T-helper 2 cell (primary cell): ENCODE measurements at places on chromosomes 13 and 19.

DNA sequence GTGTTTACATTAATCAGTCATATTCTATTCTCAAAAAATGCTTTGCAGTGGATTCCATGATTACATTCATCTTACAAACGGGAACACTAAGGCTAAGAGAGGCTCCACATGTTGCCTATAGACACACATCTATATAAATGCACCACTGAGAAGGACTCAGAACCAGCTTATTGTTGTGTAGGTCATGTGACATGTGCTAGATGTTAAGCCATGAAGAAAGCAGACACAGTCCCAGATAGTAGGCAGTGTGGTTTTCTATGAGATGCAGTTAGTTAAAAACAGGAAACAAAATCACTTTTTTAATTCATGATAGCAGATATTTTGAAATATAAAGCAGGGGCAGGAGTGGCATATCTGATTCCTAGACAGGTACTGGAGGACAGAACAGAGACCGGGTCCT is 10.7 kb downstream of the SIGLEC6 start:
- no peak for DNase-seq

DNA sequence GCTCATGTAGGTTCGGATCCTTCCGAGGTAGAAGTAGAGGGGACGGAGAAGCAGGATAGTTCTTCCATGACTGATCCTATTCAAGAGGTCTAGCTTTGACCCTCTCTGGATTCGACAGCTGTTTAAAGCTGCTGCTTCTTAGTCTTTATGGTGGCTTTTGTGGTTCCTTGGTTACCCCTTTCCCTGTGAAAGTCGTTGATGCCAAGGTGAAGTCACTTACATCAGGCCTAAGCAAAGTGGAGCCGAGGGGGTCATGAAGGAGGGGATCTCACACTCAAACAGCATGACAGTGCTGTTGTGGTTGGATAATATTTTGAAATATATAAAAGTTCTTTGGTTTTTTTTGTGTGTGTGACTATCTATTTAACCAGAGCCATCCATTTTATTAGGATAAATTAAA is 8.1 kb downstream of the CCDC70 start:
- no peak for DNase-seq

GRCh38 chr19:58520257-58520599 is 618 bp upstream of the ZBTB45 start:
- DNase-seq: no peak

GRCh38 chr13:84126671-84127171 is 244.4 kb upstream of the SLITRK1 start:
- DNase-seq: no peak

GRCh38 chr19:32711747-32712146 is 7.8 kb upstream of the TDRD12 start:
- no peak for DNase-seq

DNA sequence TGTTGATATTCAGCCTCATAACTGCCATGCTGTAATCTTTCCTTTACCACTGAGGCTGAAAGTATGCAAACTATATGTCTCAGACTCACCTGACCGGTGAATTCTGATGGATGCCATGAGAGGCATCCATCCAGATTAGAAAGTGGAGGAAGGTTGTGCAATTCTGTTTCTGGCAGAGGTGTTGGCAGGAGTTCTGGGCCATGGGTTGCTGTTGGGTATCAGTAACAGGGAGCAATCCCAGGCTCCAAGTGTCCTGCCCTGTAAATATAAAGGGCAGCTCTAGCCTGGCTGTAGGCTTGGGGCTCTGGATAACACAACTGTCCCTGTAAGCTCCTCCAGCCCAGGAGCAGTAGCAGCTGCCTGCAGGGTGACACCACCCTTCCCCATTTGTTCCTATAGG is 77.4 kb upstream of the ABCC4 start:
- no peak for DNase-seq

- DNase-seq: no peak
These were observed 1031.0 kb upstream of the PCDH9 start for GRCh38 chr13:68261105-68261504.

DNA sequence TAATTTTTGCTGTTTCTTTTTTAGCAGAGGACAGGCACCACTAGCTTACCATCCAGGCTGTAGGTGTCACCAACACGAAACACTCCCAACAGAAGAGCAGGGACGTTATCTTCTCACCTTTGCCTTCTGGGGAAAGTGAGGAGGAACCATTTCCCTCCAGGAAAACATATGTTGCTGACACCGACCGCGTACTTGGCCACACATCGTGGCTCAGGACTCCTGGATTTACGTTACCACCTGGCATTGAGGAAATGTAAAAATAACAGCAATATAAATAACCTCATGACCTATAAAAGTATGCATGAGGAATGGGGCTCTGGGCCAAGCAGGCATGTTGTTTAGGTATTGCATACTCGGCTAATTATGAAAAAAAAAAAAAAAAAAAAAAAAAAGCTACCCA is 525.1 kb downstream of the MYO16 start:
- no peak for DNase-seq

DNA sequence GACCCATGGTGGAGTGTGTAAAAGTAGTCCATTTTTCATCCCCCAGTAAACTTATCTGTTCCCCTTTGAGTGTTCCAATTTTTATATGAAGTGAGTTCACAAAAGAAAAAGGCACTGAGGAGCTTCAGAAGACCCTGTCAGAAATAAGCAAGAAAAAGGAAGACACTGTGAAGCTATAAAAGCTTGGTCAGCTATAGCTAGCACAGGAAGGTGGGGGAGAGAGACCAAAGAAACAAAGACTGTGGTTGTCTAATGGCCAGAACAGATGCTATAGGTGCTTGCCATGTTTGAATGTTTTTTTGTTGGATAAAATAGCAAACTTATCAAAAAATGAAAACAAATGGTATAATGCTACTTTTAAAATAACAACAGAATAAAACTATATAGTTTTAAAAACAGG is 46.5 kb downstream of the RCBTB2 start:
- DNase-seq: peak; percentile 38

- DNase-seq: no peak
These were observed 375.3 kb downstream of the GPC5 start for GRCh38 chr13:91773591-91774227.

- no peak for DNase-seq
These were observed 7.4 kb downstream of the ATP12A start for GRCh38 chr13:24687611-24688010.

DNA sequence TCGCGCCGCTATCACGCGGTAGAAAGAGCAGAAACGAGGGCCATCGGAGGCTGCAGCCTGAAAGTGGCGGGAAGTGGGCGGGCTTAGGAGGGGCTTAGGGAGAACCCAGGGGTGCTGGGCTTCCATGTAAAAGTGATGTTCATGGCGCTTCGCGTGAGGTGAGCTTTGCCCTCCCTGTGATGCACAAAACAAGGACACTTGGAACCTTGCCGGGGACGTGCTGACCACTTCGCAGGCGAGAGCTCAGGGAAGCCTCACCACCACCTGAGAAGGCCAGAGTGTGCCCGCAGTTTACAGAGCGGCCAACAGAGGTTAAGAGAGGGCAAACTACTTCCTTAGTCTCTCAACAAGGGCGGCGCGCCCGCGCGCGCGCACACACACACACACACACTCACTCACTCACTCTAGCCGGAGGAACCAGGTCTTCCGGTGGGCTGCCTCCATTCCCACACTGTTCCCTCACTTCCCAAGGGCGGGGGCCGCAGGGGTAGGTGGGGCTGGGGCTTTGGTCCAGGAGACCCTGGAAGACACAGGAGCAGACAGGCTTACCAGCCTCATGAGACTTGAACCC is 651 bp downstream of the GAPDHS start:
- DNase-seq: peak; percentile 15

DNA sequence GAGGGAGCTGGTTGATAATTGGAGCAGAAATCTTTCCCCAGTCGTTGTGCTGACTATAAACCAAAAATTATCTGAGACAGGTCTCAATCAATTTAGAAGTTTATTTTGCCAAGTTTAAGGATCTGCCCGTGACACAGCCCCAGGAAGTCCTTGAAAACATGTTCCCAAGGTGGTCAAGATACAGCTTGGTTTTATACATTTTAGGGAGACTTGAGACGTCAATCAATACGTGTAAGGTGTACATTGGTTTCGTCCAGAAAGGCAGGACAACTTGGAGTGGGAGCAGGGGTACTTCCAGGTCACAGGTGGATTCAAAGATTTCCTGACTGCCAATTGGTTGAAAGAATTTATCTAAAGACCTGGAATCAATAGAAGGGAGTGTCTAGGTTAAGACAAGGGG is 17.6 kb downstream of the CFAP97D2 start:
- no peak for DNase-seq

- no peak for DNase-seq
These were observed 10.8 kb upstream of the GRAMD1A start for GRCh38 chr19:34989298-34989697.

GRCh38 chr19:56144831-56145230 is 3.7 kb downstream of the ZNF444 start:
- no peak for DNase-seq

DNA sequence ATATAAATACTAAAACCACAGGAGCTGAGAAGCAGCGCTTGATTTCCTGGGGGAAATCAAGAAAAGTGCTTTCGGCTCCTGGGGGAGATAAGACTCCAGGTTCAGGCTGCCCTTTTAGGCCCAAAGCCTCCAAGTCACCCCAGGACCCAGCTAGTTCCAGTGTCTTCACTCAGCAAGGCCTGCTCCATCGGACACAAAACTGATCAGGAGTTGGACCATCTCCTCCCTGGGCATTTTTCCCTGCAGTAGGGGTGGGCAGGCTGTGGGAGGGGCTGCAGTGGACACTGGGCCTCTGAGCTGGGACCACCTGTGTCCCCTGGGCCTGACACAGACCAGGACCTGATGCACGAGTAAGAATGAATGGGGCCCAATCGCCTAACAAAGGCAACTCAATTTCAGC is 15.2 kb downstream of the C19orf12 start:
- no peak for DNase-seq

GRCh38 chr13:103350147-103350546 is 283.9 kb upstream of the SLC10A2 start:
- DNase-seq: no peak

DNA sequence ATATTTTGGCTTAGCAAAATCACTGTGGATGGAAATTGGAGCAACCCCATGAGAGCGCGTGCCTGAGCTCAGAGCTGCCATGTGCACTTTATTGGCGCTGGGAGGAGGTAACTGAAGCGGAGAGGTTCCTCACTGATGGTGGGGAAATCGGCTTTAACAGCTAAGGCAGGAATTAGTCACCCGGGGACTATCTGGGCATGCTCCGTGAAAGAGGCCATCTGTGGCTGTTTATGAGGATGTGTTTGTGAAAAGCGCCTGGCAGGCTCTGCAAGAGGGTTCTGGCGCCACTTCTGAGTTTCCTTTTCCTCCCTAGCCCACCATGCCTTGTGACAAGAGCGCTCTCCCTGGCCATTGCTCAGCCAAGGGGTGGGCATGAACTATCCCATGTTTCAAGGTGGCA is 815.6 kb downstream of the UQCRFS1 start:
- DNase-seq: no peak

GRCh38 chr13:73849292-73849691 is 284.9 kb downstream of the KLF12 start:
- DNase-seq: no peak

GRCh38 chr13:97380696-97381095 is 53.3 kb upstream of the RAP2A start:
- DNase-seq: no peak

- DNase-seq: no peak
These were observed 4.1 kb upstream of the KLF5 start for GRCh38 chr13:73054712-73055111.

GRCh38 chr13:109312399-109312798 is 474.0 kb downstream of the IRS2 start:
- DNase-seq: no peak

- DNase-seq: no peak
These were observed 194.2 kb upstream of the TSHZ3 start for GRCh38 chr19:31543456-31543855.

DNA sequence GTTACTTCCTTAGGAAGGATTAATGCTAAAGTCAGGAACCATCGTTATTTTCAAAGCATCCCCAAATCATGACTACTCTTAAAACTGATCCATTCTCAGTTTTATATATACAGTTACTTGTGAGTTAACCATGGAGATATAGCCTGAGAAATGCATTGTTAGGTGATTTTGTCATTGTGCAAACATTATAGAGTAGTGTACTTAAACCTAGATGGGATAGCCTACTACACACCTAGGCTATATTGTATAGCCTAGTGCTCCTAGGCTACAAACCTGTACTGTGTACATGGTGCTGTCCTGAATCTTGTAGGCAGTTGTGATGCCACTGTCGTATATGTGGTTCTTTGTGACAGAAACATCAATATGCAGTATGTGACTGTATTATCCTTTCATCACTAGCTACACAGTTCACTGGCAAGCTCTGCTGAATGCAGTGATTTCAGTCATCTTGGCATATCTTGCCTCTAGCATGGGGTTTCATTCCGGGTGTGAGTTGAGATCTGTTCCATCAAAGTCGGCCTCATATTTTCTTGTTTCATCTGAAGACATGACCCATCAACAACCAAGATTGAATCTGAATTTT is 45.3 kb downstream of the CDK8 start:
- no peak for DNase-seq

- no peak for DNase-seq
These were observed 18.9 kb upstream of the ZNF14 start for GRCh38 chr19:19751846-19752245.

DNA sequence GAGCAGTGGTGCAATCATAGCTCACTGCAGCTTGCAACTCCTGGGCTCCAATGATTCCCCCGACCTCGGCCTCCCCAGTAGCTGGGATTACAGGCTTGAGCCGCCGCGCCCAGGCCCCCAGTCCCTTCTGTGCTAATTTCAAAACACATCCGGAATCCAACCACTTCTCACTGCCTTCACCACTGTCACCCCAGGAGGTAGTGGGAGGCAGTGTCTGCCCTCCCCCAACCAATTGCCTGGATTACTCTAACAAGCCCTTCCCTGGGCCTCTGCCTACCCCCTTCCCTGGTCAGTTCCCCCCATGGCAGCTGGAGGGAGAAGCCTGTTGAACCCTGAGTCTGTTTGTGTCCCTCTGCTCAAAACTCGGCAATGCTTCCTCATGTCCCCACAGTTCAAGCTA is 2.3 kb downstream of the PRAM1 start:
- no peak for DNase-seq

GRCh38 chr19:30307191-30307974 is 64.8 kb upstream of the ZNF536 start:
- DNase-seq: no peak

DNA sequence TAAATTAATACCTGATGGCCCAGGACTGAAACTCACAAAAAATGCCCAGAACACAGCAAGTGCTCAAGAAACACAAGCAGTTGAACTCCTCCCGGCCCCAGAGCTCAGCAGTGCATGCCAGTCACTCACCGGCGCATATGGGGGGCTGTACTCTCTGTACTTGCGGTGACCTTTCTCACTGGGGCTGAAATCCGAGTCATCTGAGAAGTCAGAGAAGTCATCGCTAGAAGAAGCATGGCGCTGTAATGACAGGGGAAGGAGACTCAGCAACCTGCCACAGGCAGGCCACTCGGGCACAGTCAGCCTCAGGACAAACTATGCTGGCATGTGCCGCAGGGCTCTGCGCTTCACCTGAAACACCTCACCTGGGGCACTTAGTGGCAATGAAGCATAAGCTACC is 19.7 kb downstream of the ZC3H4 start:
- no peak for DNase-seq

- no peak for DNase-seq
These were observed 1615.2 kb downstream of the OLFM4 start for GRCh38 chr13:54643863-54644262.
